Stimulated activated CD8-positive, alpha-beta memory T cell treated with anti-CD3 and anti-CD28 coated beads, Interleukin-7, amount 100 ng/mL, for 1 hour (primary cell): ENCODE measurements at places on chromosomes 16 and 17.

DNA sequence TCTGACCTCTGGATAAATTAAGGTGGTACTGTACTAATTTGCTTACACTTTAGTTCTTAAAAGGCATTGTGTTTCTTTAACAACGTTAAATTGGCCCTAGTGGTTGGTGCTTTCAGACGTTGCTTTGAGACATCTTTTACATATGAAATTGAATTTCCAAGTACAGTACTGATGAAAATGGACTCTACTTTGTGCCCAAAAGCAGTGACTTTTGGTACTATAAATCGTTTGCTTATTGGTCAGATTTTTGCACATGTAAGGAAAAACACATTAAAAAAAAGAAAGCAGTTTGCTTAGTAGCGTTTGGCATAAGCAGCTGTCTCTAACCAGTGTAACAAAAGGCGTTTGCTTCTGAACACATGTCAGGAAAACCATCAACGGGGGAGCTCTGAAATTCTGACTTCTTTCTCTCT is 139.6 kb downstream of the CDK5R1 start:
- no peak for DNase-seq

GRCh38 chr16:57604177-57604576 is 24.3 kb upstream of the ADGRG1 start:
- DNase-seq: no peak

DNA sequence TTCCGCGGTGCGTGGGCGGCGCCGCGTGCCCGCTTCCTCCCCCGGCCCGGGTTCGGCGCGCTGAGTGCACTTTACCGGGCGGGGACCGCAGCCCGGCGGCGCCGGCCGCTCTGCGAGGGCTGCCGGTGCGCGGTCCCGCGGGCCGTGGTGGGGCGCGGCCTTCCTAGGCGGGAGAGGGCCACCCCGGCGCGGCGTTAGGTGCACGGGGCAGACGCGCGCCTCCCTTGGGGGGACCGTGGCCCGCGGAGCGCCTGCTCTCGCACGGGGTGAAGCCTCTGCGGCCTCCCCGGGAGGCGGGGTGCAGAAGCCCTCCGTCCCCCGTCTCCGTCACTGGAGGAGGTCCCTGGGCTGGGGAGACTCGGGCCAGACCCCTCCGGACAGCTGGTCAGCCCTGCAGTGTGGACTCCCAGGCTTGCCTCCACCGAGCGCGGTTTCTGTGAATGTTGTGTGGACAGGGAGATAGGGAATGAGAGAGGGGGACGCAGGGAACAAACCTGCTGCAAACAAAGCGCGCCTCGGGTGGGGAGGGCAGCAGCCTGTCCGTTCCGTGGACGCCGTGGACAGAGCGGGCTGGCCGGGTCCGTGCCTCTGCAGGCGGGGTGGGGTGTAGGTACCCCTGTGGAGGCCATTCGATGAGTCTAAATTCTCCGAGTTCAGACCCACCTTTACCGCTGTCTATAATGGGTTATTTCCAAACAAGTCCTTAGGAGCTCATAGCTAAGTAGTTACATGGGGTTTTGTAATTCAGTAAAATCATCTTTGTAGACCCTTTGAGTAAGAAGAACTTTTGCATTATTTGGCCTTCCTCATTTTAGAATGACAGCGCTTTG is 721 bp downstream of the TBCD start:
- DNase-seq: no peak

- no peak for DNase-seq
Observed at GRCh38 chr17:10699856-10700255, 2.5 kb downstream of the ADPRM start.

GRCh38 chr16:86971251-86971650 is 345.9 kb downstream of the C16orf95 start:
- DNase-seq: no peak
